ENCODE measurements at places on chromosomes 12 and 14.

DNA sequence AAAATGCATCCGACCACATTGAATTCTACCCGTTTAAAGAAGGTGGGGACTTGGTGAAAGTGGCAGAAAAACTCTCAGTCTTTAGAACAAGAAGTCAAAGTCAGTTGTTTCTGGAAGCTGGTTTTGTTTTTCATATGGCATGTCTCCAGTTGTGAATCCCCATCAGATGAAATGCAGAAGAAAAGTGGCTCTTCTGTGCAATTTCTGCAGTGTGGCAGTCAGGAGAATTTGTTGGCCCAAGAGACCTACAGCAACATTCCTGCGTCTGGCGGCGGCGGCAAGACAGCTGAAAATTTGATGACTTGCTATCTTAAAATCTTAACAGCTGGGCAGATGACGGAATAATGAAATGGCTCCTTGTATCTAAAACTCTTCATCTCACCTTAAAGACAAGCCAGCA, 201.5 kb downstream of the FOXN3 start:
- DNase-seq = no peak

DNA sequence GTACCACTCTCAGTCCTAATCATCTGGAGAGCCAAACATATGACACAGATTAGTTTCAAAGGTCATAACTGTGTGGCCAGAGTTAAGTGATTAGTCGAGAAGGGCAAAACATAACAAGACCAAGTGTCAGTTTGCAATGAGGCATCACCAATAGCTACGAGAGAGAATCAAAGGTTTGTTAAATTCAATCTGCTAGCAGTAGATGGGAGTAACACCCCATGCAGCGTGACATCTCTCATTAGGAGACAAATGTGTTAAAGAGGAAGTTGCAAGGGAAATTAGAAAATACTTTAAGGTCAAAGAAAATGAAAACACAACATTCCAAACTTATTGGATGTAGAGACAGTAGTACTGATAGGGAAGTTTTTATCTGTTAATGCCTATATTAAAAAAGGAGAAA, 135.7 kb upstream of the SYT10 start:
- peak; percentile 23 for DNase-seq

- no peak for DNase-seq
Measured at GRCh38 chr12:31714406-31715271, 14.2 kb downstream of the AMN1 start.

DNA sequence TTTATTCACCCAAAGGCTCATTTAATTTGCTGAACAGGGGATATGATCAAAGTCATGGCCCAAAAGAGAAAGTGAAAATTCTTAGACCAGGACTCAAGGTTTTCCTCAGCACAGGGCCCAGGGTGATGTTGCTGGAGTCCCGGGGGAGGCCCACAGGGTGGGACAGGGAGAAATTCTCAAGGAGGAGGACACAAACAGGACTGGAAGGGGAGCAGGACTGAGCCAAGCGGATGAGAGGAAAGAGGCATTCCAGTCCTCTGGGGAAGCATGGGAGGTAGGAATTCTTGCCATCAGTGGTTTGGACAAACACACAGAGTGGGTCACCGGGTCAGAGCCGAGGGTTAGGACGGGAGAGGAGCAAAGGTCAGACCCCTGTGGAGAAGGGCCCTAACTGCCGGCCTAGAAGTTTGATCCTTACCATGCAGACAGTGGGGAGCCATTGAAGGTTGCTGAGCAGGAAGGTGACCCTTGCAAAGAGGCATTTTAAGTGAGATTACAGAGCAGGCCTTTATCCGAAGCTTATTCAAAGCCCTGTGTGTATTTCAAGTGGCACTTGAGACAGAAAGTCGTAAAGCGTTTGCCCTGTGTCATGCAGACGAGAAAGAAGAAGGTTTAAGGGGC, 68.4 kb upstream of the PTGR2 start:
- DNase-seq = no peak

GRCh38 chr12:54723379-54724256, 75.5 kb upstream of the DCD start:
- peak; percentile 40 for DNase-seq

DNA sequence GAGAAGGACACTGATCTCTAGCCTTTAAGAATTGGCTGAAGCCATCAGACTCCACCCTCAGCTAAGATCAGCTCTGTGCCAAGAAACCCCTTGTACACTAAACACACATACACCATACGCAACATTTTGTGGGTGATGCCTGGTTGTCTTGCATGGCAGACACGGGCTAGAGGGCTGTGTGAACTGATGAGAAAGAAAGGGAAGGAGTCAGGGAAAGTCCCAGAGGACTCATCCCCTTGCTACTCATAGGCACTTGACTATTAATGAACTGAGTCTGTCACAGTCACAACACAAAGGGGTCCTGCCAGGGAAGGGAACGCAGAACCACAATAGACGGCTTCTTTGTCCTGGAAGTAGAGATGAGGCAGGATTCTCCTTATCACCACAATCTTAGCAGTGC, 80.8 kb downstream of the EMP1 start:
- DNase-seq = no peak

GRCh38 chr12:47383942-47384341, 304.2 kb upstream of the AMIGO2 start:
- DNase-seq = no peak

DNA sequence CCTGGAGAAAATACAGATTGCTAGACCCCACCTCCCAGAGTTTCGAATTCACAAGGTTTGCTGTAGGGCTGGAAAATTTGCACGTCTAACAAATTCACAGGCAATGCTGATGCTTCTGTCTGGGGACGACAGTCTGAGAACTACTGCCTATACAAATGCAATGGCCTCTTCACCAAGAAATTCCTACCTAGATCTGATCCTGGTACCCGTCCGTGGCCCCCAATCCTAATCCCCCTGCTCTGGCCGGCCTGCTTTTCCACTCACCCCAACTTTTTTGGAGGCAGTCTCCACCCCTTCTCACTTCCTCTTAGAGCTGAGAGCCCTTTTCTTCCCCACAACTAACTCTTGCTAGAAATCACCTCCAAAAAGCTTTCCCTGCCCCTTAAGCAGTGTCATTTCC, 3.1 kb upstream of the SSH1 start:
- peak; percentile 29 for DNase-seq
